ENCODE measurements at places on chromosomes 16 and 17. TPM values are rescaled to one million over a fixed set of nuclear protein-coding genes. Genes with fewer than 3 reads are reported as not detected.
A peak's percentile ranks its signal among the peaks of the same experiment; 100 is the strongest.

HSD17B1 gene
- 4.4 TPM for total RNA-seq

PRSS53 gene
- total RNA-seq, result 0.44 TPM

DNA sequence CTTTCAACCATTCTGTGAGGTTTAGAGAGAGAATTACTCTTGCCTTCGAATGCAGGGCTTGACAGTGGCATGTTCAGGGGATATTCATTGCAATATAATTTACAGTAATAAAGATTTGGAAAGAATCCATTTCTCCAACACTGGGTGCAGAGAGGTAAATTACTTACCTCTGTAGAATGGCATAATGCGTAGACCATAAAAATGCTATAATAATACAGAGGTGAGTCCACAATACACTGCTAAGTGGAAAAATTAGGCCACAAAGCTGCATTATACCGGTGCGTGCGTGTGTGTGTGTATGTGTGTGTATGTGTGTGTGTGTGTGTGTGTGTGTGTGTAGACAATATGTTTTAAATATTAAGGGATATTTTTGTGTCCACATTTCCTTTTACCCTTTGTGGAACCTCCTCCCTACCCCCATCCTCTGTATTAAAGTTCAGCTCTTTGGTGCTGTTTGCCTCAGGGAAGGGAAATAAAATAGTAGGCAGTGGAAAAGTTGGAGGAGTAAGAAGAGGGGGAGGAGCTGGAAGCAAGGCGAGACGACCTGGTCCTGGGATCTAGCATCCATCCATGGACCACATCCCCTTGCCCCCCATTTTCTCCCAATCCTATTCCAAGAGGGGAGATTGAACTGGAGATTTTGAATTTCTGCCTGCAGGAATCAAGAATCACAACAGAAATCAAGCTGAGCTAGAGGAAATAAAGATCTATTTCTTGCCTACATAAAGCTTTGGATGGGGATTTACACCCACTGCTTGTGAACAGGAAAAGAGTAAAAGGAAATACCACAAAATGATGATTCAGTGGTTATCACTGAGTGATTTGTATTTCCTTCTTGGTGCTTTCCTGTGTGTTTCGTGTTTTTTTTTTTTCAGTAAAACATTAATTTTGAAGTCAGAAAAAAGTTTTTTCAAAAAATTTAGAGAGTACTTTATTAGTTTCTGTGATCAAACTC, 124.8 kb downstream of the RGS9 start:
- no peak for DNase-seq

DNA sequence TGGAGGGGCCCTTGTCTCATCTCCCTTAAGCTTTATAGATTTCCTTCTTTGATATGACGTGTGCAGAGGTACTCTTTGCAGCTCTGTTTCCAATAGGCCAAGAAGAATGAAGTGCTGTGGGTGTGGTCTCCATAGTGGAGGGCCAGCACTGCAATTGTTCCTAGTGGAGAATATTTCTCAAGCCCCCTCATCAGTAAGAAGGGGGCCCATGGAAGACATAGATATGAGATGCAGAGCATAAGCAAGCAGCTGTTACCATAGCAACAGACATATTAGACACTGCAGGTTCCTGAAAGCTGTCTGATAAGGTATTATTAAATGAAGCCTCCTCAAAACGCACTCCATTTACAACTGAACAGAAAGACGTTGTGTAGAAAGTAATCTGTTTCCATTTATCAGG, 240.7 kb downstream of the ZFHX3 start:
- DNase-seq, result no peak

GRCh38 chr17:72021417-72022041, 99.3 kb upstream of the SOX9 start:
- no peak for DNase-seq

DNA sequence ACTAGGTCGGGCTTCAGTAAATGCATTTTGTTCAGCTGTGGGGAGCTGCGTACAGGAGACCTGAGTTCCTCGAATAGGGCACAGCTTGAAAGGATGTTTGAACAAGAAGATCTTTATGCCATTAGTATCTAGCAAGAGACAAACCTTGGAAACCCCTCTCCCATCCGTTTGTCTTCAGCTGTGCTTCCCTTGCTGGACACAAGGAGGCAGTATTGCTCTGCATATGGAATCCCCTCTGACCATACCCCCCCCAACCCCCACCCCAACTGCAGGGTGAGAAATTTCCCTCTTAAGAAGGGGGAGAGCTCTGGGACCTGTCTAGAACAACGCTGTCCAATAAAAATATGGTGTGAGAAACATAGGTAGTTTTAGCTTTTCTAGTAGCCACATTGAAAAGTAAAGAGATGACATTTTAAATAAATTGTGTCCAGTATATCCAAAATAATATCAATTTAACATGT, 1.6 kb downstream of the MRM1 start:
- DNase-seq, result peak; percentile 58

DNA sequence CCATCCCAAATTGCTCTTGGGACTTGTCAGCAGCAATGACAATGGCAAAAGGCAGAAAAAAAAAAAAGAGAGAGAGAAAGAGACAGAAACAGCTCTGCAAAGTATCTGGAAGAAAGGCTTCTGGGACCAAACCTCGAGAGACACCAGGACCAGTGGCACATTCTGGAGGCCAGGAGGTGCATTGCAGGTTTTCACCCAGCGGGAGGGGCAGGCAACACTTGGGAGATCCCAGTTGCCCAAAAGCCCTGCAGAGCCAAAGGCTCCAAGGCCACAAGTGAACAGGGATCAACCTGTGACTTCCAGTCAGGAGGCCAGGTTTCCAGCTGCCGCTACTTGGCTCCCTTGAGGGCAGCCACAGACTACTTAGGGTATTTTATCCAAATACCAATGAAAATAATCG, 110.8 kb upstream of the CDH5 start:
- DNase-seq, result no peak

DNA sequence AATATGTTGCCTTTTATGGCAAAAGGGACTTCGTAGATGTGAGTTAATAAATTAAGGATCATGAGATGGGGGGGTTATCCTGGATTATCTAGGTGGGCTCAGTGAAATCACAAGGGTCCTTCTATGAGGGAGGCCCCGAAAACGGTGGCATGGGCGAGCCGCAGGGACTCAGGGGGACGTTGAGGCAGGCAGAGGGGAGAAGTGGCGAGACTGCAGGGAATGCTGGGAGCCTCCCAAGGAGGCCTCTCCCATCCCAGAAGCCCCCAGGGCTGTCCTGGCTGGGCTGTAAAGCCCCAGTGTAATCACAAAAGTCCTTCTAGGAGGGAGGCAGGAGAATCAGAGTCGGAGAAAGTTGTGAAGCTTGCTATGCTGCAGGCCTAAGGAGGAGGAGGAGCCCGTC, 35.0 kb downstream of the ITGAE start:
- DNase-seq, result no peak

DNA sequence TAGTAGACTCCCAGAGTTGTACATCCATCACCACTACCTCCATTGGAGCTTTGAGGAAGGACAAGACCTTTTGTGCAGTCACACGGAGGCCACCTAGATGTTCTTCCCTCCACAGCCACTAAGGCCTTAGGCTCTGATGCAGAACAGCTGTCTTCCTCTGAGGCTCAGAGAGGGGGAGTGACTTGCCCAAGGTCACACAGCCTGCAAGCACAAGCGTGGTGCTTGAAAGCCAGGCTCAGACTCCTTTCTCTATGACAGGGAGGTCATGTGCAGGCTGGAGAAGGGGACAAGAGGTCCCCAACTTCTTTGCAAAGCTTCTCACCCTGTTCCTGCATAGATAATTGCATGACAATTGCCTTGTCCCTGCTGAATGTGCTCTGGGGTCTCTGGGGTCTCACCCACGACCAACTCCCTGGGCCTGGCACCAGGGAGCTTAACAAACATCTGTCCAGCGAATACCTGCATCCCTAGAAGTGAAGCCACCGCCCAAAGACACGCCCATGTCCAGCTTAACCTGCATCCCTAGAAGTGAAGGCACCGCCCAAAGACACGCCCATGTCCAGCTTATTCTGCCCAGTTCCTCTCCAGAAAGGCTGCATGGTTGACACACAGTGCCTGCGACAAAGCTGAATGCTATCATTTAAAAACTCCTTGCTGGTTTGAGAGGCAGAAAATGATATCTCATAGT, 12.7 kb downstream of the SCGB1C2 start:
- no peak for DNase-seq

GRCh38 chr16:64880994-64881393, 240.9 kb downstream of the CDH11 start:
- no peak for DNase-seq

- DNase-seq, result peak; percentile 89
These were observed at the start of gene FOXJ1 for GRCh38 chr17:76141212-76142038. Gene FOXJ1, minus strand, starts transcription at chr17:76141245. Its CDS starts 850 bp downstream, at chr17:76140395.

DNA sequence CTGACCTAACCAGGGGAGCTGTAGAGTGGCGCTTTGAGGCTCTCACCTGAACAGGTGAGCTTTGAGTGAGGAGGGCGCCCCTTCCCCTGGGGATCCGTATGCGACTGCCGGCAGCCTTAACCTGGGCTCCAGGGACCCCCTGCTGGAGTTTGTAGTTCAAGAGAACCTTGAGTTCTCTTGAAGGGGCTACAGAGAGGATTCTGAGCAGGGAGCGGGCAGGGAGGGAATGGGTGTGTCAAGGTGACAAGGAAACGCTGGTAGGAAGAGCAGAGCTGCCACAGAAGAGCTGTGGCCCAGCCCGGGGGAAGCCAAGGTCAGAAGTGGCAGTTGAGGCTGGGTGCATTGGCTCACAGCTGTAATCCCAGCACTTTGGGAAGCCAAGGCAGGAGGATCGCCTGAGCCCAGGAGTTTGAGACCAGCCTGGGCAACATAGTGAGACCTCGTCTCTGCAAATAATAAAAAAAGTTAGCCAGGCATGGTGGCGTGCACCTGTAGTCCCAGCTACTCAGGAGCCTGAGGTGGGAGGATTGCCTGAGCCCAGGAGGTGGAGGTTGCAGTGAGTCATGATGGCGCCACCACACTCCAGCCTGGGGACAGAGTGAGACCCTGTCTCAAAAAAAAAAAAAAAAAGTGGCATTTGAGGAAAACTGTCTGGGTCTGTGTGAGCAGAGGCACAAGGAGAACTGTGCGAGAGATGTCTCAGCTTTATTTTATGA, 1.2 kb downstream of the LLGL2 start:
- DNase-seq, result no peak

- no peak for DNase-seq
These were observed 19.2 kb downstream of the CD300LB start for GRCh38 chr17:74512036-74512435.

DNA sequence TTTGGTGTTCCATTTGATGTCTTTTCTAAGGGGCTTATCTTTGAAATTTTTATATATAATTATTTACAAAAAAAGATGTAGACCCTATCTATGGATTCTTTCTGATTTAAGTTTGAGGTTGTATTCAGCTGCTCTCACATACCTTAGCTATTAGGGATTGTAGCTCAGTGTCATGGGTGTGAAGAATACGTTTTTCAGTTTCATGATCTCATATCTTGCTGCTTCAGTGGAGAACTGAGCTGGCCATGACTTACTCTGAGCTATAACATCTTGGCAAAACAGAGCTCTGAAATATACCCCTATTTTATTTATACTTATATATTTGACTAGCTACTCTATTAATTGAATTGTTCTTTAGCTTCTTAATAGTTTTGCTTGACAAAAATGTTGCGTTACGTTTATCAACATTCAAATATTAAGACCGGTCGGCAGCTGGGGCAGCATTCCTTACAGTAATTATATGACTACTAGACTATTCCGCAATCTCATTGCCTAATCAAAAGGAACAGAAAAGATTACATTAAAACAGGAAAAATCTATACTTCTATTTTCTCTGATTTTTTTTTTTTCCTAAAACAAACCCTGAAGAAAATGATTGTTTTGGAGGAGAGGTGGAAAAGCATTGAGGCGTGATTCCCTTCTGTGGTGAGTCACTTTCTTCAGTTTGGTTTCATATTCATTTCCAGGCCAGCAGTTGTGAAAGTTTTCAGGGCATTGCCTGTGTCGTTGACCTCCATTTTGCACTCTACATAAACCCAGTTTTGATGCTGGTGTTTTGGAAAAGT, 24.1 kb upstream of the KRT24 start:
- DNase-seq, result no peak

DNA sequence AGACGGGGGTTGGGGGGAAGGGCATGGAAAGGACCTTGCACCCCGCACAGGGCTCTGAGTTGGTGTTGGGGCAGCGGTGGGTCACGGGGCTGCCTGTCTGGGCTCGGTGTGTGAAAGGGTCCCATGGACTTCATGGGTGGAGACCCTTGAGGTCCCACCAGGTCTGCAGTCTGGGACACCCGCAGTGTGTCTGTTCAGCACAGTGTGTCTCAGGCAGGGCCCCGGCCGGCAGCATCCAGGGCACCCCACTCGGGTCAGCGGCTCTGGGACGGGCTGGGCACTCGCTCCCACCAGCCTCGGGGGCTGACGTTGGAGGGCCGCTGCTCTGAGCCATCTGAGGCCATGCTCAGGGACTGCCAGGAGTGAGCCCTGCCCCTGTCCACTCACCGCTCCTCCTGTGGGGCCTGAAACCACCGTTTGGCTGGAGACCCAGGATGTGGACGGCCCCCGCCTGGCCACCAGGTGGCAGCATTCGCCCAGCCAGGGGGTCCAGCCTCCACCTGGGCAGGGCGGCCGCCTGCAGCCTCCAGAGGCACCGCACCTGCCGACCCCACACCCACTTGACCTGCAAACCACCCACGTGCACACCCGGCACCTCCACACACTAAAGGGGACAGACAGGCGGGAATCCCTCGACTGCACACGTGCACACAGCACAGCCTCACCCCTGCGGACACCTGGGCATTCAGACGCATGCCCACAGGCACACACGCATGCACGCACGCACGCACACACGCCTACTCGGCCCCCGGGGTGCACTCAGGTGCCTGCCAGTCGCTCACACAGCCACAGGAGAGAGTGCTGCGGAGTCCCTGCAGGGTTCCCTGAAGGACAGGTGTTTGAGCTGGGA, 10.1 kb upstream of the ZFPM1 start:
- peak; percentile 73 for DNase-seq

DNA sequence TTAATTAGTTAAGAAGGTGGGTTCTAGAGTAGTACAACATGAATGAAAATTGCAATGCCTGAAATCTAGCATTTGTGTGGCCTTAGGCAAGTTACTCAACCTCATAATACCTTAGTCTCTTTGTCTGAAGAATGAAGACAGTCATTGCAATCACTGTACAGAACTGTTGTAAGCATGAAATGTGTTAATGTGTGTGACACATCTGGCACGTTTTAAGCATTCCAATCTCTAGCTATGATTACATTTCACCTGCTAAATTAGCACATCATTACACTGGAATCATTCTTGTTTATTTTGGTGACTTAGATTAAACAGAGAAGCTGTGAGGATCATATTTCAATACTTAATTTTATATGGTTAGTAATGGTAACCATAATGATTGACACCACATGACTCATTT, 629.7 kb upstream of the KIF2B start:
- no peak for DNase-seq

DNA sequence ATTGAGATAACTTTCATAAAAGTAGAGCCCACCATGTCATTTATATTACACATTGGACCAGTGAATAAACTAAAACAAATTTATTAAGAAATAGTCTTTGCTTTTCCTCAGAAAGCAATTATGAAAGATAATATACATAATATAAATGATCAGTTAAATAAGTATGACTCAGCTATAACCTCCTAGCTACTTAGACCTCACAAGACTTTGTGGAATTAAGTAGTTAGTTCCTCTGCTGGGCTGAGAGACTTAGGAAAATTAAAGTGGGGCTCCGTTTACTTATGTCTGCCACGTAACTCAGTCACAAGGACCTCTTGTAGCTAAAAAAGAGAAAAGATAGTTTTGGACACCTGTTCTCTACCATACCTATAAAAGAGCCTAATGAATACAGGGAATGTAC, 76.9 kb downstream of the MRTFB start:
- DNase-seq, result no peak

Data from G401 (cell line).